ENCODE measurements at places on chromosomes 12 and 14.

- no peak for DNase-seq
Measured at GRCh38 chr12:108568338-108569154, 6.2 kb downstream of the ISCU start.

DNA sequence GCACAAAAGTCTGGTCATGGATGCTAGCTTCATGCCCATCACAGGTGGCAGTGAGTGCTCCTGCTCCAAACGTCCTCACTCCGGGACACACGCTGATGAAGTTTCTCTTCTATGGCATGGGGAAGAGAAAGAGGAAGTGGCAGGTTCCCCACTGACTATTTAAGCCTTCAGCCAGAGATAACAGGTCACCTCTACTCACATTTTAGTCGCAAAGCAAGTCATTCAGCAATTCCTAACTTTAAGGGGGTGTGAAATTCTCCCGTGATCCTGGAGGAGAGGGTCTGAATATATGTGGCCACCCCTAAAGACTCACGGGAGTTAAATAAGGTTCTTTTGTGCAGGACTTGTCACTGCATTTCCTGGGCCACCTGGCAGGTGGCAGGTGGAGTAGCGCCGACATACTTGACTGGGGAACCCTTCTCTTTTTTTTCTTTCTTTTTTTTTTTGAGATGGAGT is 18.8 kb upstream of the RCOR1 start:
- DNase-seq: no peak

DNA sequence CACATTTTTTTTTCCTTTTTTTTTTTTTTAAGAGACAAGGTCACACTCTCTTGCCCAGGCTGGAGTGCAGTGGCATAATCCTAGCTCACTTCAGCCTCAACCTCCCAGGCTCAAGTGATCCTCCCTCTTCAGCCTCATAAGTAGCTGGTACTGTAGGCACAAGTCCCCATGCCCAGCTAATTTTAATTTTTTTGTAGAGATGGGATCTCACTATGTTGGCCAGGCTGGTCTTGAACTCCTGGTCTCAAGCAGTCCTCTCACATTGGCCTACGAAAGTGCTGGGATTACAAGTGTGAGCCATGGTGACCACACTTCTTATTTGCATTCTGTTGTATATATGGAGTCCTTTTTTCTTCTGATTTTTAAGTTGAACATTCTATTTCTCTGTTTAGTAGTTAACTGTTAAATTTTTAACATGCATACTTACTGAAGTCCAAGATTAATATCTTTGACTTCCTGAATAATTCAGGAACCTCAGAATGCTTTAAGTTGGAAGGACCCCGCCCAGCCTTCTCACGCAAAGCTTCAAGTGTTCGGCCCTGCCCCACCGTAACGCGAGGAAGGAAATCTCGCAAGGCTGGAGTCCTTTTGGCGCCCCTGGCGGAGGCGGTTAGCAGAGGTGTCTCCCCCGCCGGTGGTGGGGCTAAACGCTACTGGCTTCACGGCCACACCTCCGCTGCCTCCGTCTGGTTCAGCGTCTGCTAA is 21.6 kb downstream of the SPATS2 start:
- no peak for DNase-seq

GRCh38 chr14:60931218-60931617 is 49.7 kb downstream of the TRMT5 start:
- no peak for DNase-seq

GRCh38 chr14:71354801-71355200 is 447.5 kb downstream of the PCNX1 start:
- DNase-seq: no peak

DNA sequence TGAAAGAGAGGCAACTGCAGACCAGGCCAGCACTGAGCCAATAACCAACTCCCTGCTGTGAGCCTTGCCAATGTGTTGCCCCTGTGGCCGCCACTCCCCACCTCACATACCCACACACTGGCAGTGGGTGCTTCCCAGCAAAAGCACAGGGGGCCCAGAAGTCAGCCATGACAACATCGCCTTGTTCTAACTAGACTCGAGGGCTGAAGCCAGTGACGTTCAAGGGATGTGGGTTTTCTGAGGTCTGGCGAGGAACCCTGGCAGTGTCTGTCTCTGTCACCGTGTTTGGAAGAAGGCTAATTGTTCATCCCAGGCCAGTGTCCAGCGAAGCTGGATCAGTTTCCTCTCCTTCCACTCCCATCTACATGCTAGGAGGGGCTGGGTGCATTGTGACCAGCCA is 311.8 kb upstream of the AMIGO2 start:
- DNase-seq: no peak

DNA sequence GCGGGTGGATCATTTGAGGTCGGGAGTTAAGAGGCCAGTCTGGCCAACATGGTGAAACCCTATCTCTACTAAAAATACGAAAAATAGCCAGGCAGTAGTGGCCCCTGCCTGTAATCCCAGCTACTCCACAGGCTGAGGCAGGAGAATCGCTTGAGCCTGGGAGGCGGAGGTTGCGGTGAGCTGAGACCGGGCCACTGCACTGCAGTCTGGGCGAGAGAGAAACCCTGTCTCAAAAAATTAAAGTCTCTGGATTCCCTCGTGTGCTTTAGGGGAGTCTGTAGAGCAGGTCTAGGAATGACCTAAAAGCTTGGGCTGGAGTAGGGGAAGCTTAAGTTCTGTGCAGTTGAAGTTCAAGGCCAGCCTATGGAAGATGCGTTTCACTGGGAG is 697 bp upstream of the TULP3 start:
- no peak for DNase-seq

DNA sequence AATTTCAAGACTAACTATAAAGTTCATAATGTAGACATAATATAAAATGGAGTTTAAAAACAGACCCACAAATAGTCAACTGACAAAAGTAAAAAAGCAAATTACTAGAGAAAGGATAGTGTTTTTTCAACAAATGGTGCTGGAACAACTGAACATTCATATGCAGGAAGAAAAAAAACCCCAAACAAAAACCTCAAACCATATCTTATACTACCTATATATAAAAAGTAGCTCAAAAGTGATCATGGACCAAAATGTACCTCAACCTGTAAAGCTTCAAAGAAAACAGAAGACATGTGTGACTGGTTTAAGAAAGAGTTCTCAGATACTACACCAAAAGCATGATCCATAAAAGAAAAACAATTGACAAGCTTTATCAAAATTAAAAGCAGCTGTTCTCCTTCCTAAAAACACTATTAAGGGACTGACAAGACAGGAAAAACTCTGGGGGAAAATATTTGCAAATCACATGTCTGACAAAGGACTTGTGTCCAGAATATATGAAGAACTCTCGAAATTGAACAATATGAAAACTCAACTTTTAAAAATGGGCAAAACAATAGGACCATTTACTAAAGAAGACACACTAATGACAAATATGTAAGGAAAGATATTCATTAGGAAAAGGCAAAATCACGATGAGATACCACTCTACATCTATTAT is 22.7 kb upstream of the ARID4A start:
- no peak for DNase-seq

DNA sequence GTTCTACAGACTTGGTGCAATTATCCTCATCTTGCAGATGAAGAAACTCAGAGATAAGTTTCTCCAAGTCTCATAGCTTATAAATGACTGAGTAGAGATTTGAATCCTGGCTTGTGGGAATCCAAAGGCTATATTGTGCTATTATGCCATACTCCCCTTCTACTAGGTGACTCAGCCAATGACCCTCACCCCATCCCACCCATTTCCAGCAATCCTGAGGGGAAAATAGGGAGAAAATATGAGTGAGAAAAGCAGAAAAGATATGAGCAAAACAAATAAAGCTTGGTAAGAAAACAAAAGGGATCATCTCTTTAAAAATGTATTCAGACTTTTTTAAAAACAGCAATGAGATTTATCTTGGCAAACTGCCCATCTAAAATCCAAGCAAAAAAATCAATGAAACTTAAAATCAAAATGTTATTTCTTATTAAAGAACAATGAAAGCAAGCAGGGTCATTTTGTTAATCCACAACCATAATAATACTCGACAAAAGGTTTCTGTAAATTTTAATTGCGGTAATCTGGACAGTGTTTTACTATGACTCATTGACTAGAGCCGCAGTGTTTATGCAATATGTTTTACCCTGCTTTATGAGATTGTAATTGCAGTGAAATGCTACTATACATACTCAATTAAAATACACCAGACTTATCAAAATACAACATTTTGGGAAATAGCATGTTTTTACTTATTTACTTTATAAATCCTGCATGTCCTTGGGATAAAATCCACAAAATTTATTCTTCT is 13.1 kb upstream of the LGR5 start:
- DNase-seq: no peak

DNA sequence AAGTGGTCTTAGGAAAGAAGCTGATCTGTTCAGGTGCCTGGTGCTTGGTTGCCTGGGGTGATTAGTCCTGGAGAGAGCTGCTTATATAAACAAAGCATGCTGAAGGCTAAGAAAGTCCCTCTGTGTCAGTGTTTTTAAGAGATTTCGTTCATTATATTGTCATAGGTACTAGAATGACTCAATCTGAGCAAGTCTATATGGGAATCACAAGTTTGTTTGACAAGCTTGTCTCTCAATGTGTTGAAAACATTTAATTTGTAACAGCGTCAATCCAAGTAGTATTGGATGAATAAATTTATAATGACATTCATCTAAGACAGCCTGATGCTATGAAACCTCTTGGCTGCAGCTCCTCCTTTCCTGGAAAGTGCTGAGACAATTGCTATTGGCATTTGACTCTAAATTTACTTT is 256.3 kb downstream of the TMTC2 start:
- DNase-seq: no peak

DNA sequence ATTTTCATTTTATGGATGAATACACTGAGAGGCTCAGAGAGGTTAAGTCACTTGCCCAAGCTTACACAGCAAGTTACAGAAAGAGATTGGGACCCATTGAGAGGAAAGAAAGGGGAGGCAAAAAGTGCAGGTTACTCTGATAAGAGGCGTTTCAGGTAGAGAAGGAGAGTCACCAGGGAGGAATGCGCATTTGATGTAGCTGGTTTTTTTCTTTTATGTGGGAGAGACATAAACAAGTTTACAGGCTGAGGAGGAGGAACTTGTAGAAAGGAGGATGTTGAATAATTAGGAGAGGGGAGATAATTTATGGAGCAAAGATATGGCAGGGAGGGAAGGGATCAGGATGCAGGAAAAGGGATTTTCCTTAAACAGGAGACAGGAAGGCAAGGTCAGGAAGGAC is 297.0 kb downstream of the PCNX1 start:
- DNase-seq: no peak

All from NCI-H748 treated with DMSO at 0.1 percent for 48 hours (cell line).